ENCODE measurements at places on chromosomes 5 and 9.

- no peak for DNase-seq
These were observed 887 bp upstream of the PDE8B start for GRCh38 chr5:77209495-77210090.

DNA sequence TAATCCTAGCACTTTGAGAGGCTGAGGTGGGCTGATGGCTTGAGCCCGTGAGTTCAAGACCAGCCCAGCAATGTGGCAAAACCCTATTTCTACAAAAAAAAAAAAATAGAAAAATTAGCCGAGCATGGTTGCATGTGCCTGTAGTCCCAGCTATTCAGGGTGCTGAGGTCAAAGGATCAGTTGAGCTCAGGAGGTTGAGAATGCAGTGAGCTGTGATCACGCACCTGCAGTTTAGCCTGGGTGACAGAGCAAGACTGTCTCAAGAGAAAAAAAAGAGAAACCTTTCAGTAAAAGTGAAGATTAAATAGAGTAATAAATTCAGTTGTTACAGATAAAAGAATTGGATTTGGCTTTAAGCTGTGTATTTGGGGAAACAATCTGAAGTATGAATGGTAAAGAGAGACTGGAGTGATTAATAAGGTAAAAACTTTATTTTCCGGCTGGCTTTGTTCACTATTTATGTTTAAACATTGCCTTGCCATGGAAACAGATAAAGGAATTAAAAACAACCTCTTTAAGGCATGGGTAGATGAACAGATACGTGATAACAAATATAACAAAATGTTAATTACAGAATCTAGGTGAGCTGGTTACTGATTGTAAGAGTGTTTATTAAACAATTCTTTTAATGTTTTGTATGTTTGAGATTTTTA is 56.0 kb upstream of the PCAT7 start:
- DNase-seq = no peak

DNA sequence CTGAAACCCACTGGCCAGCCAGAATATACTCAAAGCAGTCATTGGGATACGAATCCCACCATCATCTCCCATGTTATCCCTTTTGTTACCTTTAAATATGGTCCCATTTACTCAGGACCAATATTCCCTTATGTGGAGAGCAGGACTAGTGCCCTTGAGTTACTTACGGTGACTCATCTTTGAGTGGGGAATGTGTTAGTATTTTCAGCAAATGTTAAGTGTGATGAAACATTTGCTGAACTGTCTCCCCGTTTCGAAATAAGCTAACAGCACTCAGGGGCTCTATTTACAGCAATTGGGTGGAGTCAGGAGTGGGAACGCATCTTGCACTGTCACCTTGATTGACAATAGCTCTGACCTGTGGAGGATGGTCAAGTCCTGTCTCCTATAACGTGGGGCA is 67.4 kb downstream of the CTSL start:
- no peak for DNase-seq

- no peak for DNase-seq
These were observed 73.5 kb downstream of the TRIM32 start for GRCh38 chr9:116760636-116761035.

DNA sequence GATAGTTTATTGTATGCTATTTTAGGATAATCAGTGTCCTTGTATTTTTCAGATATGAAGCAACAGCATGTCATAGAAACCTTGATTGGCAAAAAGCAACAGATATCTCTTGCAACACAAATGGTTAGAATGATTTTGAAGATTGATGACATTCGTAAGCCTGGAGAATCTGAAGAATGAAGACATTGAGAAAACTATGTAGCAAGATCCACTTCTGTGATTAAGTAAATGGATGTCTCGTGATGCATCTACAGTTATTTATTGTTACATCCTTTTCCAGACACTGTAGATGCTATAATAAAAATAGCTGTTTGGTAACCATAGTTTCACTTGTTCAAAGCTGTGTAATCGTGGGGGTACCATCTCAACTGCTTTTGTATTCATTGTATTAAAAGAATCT is 14.5 kb downstream of the CCT5 start:
- no peak for DNase-seq

DNA sequence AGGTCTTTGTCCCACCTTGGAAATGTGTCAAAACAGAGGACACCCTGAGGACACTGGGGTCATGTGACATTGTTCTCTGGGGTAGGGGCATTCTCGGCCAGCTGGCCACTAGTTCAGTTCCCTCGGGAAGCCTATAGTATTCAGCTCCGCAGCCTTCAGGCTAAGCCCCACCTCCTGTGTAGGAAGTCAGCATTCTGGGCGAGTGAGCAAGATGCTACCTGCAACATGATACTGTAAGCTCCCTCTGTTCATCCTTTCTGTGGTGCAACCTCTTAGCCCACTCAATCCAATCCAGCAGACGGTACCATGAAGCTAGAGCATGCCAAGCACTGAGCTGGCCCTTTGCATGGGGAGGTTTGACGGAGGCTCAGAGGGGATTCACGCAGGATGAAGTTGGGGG is 5.3 kb downstream of the NTNG2 start:
- DNase-seq = no peak

DNA sequence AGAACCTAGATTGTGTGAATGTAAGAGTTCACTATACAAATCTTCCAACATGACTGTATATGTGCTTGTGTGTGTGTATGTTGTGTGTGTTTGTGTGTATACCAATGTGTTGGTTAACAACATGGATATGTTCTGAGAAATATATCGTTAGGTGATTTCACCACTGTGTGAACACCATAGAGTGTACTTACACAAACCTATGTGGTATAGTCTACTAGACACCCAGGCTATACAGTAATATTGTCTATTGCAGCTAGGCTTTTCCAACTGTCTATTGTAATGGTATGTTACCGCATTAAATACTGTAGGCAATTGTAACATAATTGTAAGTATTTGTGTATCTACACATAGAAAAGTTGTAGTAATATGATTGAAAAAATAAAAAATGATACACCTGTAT is 959.2 kb upstream of the SEMA6A start:
- DNase-seq = no peak

GRCh38 chr5:128062172-128062746 is 21.3 kb upstream of the SLC12A2 start:
- no peak for DNase-seq

DNA sequence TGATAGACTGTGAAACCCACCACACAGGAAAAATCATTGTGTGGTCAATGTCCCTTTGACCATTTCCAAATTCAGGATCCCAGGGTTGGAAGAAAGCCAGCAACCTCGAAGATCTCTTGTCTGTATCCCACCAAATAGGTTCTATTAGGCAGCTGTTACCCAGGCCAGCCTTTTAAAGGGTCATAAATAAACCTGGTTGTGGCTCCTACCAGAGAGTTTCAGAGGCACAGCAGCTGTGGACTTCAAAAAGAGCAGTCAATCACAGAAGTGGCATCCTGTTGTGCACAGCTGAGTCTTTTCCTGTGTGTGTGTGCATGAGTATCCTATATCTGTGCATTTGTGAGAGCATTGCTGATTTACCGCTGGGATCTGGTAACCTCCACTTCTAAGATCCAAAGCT is 23.7 kb upstream of the OR2S2 start:
- no peak for DNase-seq

DNA sequence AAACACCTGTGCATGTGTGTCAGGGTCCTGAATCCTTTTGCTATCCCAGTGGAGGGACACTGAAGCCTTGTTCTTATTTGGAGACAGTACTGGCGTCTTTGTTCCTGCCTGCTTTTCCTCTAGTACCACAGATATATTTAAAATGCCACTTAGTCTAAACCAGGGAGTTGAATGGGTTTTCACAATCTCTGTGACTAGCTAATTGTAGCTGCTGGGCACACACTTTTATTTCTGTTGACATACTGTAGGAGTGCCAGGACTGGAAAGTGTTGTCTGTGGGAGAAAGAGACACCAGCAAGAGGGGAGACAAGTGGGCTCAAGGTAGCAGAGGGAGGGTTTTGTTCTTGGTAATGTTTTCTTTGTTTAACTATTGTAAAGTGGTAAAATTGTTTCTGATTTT is 174.0 kb upstream of the SV2C start:
- DNase-seq = no peak

GRCh38 chr5:154779105-154779504 is 23.9 kb downstream of the LARP1 start:
- DNase-seq = no peak

DNA sequence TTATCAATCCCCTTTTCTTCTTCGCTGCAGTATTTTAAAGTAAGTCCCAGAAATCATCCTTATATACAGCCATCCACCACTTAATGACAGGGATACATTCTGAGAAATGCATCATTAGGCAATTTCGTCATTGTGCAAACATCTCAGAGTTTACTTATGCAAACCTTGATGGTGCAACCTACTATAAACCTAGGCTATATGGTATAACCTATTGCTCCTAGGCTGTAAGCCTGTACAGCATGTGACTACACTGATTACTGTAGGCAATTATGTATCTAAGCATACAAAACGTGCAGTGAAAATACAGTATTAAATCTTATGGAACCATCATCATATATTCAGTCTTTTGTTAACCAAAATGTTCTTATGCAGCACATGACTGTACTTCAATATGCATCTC is 36.8 kb downstream of the SAXO1 start:
- DNase-seq = no peak

- DNase-seq = no peak
These were observed 612 bp upstream of the BBLN start for GRCh38 chr9:128159522-128159783.
